Progenitor cell of endocrine pancreas (in vitro differentiated cells): ENCODE measurements at places on chromosomes 2 and 18. TPM values are rescaled to one million over a fixed set of nuclear protein-coding genes. Genes with fewer than 3 reads are reported as not detected.

GRCh38 chr2:37781028-37781427 is 109.6 kb upstream of the CDC42EP3 start:
- H3K36me3 ChIP-seq, result no peaks in the 10 kb centered on the region
- H3K27ac ChIP-seq, result no peak overlapping the region
- peaks cover 15% of the 10 kb centered on the region for H3K4me1 ChIP-seq
- H3K27me3 ChIP-seq, result no peaks in the 10 kb centered on the region

RAB31 gene
- 2.9 and 5.2 TPM in 2 replicates for total RNA-seq

SP9 gene
- total RNA-seq, result 0.11 TPM in 1 of 2 replicates, not detected in the other

DNA sequence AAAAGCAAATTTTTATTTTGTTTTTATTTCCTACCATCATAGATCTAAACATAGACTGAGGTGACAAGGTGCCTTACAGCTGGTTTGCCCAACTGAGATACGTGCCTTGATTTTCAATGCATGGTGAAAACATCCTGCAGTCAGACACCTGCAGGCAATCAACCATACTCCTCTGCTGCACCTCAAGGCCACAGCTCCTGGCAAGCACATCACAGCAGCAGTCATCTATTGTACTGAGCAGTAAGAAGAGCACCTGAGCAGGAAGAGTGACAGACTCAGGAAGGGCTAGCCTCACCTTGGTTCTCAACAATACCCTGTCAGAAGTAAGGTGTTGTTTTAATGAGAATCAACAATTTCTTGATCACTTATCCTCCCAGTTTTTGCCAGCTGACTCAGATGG is 1206.8 kb upstream of the NRXN1 start:
- no peaks in the 10 kb centered on the region for H3K27me3 ChIP-seq
- no peak overlapping the region for H3K4me3 ChIP-seq
- no peaks in the 10 kb centered on the region for H3K4me1 ChIP-seq
- DNase-seq, result no peak
- H3K36me3 ChIP-seq, result no peaks in the 10 kb centered on the region

- no peaks in the 10 kb centered on the region for H3K36me3 ChIP-seq
- no peak for DNase-seq
- H3K27ac ChIP-seq, result no peak overlapping the region
- H3K4me1 ChIP-seq, result no peaks in the 10 kb centered on the region
Measured at GRCh38 chr2:75982719-75983118, 272.0 kb upstream of the GCFC2 start.

GRCh38 chr2:88161446-88162244 is 8.5 kb upstream of the THNSL2 start:
- no peak for DNase-seq
- no peaks in the 10 kb centered on the region for H3K4me1 ChIP-seq
- H3K36me3 ChIP-seq, result no peaks in the 10 kb centered on the region
- no peak overlapping the region for H3K27ac ChIP-seq

DNA sequence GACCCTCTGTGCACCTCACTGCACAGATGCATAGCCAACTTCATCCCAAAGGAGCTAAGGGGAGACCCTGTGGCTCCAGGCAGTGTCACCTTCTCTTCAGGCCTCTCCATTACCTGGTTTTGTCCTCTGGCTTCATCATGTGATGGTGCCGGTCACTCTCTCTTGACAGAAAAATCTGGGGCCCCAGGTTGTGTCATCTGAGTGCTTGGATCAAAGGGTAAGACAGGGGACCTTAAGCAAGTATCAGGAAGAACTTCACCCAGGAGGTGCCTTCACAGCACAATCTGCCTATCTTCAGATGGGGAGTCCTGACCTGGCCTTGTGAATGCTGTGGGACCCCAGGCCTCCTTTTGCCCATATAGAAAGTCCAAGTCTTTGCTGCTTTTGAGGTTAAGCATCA is 104.4 kb downstream of the POLR1A start:
- H3K36me3 ChIP-seq, result peaks cover 3% of the 10 kb centered on the region
- peaks cover 24% of the 10 kb centered on the region for H3K4me1 ChIP-seq

ASXL3 gene
- 18.0 and 23.0 TPM in 2 replicates for total RNA-seq

DNA sequence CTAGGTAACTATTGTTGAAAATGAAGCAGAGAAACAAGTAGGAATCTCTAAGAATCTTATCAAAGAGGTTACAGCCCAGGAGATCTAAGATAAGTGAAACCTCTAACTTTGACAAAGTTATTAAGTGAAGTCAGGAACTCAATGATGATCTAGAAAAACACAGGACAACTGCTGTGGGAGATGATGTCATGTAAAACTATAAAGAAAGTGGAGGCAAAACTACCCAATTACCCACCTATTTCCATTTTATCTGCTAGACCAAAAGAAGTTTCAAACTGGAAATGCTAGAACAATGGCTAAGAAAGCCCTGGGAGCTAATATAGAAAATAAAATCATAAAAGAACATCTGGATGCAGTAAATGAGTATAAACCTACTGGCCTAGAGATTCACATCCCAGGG is 50.3 kb downstream of the SATB2 start:
- DNase-seq, result no peak
- H3K4me3 ChIP-seq, result no peak overlapping the region
- no peaks in the 10 kb centered on the region for H3K27me3 ChIP-seq
- H3K4me1 ChIP-seq, result peaks cover 23% of the 10 kb centered on the region
- H3K27ac ChIP-seq, result no peak overlapping the region

CACNB4 gene
- 2.3 and 2.5 TPM in 2 replicates for total RNA-seq

RAX gene
- total RNA-seq, result not detected in 2 replicates

BOLL gene
- total RNA-seq, result 0.22 and 0.51 TPM in 2 replicates

- no peak overlapping the region for H3K27ac ChIP-seq
- H3K4me3 ChIP-seq, result no peak overlapping the region
- H3K27me3 ChIP-seq, result no peaks in the 10 kb centered on the region
- peaks cover 5% of the 10 kb centered on the region for H3K36me3 ChIP-seq
Measured at GRCh38 chr2:206154197-206154596, 5.0 kb downstream of the NDUFS1 start.

GRCh38 chr2:224959556-224959955 is 82.7 kb downstream of the DOCK10 start:
- peaks cover 8% of the 10 kb centered on the region for H3K4me1 ChIP-seq
- H3K27me3 ChIP-seq, result no peaks in the 10 kb centered on the region
- DNase-seq, result no peak
- H3K36me3 ChIP-seq, result no peaks in the 10 kb centered on the region
- no peak overlapping the region for H3K27ac ChIP-seq
- no peak overlapping the region for H3K4me3 ChIP-seq

DNA sequence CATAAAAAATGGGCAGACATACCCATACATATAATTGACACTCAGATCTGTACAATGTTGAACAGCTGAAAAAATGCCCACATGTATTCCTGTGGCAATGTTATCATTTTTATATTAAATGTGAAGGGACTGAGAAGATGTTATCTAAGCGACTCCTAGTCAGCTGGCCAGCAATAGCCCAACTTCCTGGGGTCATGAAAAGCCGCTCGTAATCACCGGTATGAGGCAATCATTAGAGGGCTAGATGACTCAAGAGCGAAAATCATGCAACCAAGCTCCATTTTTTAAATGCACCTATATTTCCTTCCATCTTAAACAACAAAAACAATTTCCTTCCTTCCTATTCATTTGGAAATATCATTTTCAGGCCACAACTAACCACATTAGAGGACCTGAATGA is 274.6 kb upstream of the CCDC68 start:
- H3K4me1 ChIP-seq, result peaks cover 1% of the 10 kb centered on the region
- peaks cover 3% of the 10 kb centered on the region for H3K27me3 ChIP-seq
- DNase-seq, result no peak
- no peak overlapping the region for H3K27ac ChIP-seq

DNA sequence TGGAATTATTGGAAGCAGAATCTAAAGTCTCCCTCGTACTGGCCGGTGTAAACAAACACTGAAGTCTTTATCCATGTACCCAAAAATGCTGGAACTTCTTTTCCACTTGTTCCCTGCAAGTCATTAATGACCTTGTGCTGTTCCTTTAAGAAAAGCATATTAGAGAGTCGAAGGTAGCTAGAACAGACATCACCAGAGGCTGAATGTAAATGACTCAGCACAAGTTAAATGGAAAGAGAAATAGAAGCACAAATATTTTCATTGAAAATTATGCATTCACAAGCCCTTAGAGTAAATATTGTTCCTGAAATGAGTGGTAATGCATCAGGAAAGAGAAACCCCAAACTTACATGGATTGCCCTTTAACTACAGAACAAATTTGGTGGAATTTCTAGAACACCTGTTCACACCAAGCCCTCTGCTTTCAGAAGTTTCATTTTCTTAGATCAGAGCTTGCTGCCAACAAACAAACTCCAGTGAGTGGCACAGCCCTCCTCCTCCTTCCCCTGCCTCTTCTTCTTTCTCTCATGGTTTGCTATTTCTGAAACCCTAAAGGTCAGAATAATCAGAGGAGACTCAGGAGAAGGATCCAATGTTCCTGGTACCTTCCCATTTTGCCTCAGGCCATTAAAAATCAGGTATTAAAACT is 264.3 kb downstream of the TXNL1 start:
- H3K4me1 ChIP-seq, result peaks cover 1% of the 10 kb centered on the region
- no peak overlapping the region for H3K27ac ChIP-seq
- H3K4me3 ChIP-seq, result no peak overlapping the region
- peaks cover 6% of the 10 kb centered on the region for H3K27me3 ChIP-seq

CNDP2 gene
- total RNA-seq, result 176 and 182 TPM in 2 replicates

- H3K27ac ChIP-seq, result no peak overlapping the region
- no peak for DNase-seq
- H3K36me3 ChIP-seq, result no peaks in the 10 kb centered on the region
- H3K4me1 ChIP-seq, result peaks cover 2% of the 10 kb centered on the region
- no peaks in the 10 kb centered on the region for H3K27me3 ChIP-seq
Measured at GRCh38 chr2:119721904-119722303, 37.8 kb upstream of the PTPN4 start.

- H3K27me3 ChIP-seq, result peaks cover 8% of the 10 kb centered on the region
- H3K27ac ChIP-seq, result no peak overlapping the region
- peaks cover 1% of the 10 kb centered on the region for H3K4me1 ChIP-seq
- no peak for DNase-seq
- H3K4me3 ChIP-seq, result no peak overlapping the region
Measured at GRCh38 chr2:108171657-108172056, 68.1 kb upstream of the SULT1C3 start.

PLA2R1 gene
- 1.3 and 1.7 TPM in 2 replicates for total RNA-seq

- no peak overlapping the region for H3K4me3 ChIP-seq
- DNase-seq, result no peak
- peaks cover 2% of the 10 kb centered on the region for H3K4me1 ChIP-seq
Measured at GRCh38 chr2:68737711-68738110, 3.1 kb downstream of the ARHGAP25 start.

DNA sequence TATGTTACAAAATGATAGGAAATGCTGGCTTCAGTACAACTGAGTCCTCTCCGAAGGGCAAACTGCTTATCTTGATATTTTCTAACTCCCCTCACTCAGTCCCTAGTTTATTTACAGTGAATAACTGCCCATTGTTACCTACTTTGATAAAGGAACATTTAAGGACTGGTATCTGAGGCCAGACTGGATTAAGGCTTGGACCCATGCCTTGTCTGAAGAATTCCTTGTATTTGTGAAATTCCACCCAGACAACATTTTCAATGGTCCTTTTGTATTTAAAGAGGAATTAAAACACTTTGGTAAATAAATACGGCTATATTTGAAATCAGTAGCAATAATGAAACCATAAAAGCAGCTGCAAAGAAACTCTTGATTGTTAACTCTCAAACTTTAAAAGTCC is 58.3 kb downstream of the PELI1 start:
- no peaks in the 10 kb centered on the region for H3K27me3 ChIP-seq
- peaks cover 14% of the 10 kb centered on the region for H3K36me3 ChIP-seq
- peaks cover 16% of the 10 kb centered on the region for H3K4me1 ChIP-seq

- no peak overlapping the region for H3K4me3 ChIP-seq
- no peak overlapping the region for H3K27ac ChIP-seq
- H3K36me3 ChIP-seq, result no peaks in the 10 kb centered on the region
- no peak for DNase-seq
Measured at GRCh38 chr2:192411755-192412154, 217.0 kb upstream of the TMEFF2 start.

SCYGR4 gene
- not detected in 2 replicates for total RNA-seq

ME2 gene
- 51.8 and 54.8 TPM in 2 replicates for total RNA-seq

KCNIP3 gene
- 4.3 and 6.3 TPM in 2 replicates for total RNA-seq
